ENCODE measurements at places on chromosomes 13 and 19. TPM values are rescaled to one million over a fixed set of nuclear protein-coding genes. Genes with fewer than 3 reads are reported as not detected.

PTPRH gene
- total RNA-seq, result 42.8 TPM

ZSCAN4 gene
- not detected for total RNA-seq

GRCh38 chr19:40692212-40692551 is 1.7 kb upstream of the NUMBL start:
- no peaks in the 10 kb centered on the region for H3K36me3 ChIP-seq
- no peak overlapping the region for H3K4me3 ChIP-seq
- H3K4me1 ChIP-seq, result peaks cover 15% of the 10 kb centered on the region
- no peaks in the 10 kb centered on the region for H3K27me3 ChIP-seq

DNA sequence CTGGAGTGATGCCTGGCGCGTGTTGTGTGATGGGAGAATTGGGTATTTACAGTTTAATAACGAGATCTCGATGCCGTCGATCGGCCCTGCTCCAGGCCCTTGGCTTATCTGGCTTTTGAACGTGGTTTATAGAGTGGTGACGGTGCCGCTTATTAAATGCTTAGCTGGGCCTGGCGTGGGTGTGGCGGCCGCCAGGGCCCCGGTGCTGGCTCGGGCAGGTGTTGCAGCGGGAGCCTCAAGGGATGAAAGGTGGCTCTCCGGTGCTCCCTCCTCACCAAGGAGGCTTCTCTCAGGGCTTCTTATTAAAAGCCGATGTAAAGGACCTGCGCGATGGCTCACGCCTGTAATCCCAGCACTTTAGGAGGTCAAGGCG is 173.8 kb downstream of the KDM4B start:
- no peak overlapping the region for H3K4me3 ChIP-seq
- peak; percentile 73 for DNase-seq
- H3K27ac ChIP-seq, result no peak overlapping the region
- H3K4me1 ChIP-seq, result no peaks in the 10 kb centered on the region

DNA sequence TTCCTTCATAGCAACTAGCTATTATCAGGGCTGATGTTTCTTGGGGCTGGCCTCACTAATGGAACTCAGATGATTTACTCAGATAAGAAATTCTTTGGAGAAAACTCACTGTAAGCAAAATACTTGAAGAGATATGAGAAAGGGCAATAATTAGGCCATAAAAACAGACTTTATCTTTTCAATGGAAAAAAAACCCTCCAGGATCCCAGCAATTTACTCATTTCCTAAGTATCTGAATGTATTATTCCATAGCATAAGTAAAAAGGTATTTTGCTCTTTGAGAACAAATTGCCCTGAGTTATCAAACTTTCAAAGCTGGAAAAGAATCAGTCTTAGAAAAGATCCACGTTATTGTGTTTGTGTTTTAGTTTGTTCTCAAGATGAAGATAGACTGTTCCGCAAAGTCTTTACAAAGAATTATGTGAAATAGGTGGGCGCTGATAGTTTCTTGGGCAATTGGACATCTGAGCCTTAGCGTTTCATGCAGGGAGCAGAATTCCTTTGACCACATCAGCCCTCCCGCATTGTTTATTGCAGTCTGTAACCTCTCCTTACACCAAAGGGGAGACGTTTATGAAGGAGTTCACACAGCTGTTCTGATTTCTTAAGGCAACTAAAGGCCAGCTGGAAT is 29.1 kb upstream of the CSNK1A1L start:
- no peak overlapping the region for H3K27ac ChIP-seq
- DNase-seq, result no peak
- H3K4me3 ChIP-seq, result no peak overlapping the region

- DNase-seq, result no peak
- no peak overlapping the region for H3K27ac ChIP-seq
- no peaks in the 10 kb centered on the region for H3K27me3 ChIP-seq
- no peak overlapping the region for H3K4me3 ChIP-seq
These were observed 159.8 kb downstream of the CYSLTR2 start for GRCh38 chr13:48813518-48813917.

DNA sequence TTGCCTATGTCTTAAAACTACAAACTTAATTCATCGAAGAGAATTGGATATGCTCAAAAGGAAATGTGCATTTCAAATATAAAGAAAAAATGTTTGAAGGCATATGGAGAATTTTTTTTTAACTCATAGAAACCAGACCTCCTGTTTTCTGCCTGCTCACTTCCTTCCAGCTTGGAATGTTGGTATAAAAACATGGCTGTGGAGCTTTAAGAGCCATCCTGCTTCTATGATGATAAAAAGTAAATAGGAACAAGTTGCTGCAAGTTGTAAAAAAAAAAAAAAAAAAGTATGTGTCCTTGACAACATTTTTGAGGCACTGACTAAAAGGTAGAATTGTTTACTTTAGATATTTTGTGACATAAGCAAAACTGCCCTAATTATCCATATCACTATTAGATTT is 1230.7 kb downstream of the PCDH9 start:
- no peak for DNase-seq
- no peak overlapping the region for H3K4me3 ChIP-seq
- H3K27ac ChIP-seq, result no peak overlapping the region
- H3K4me1 ChIP-seq, result no peaks in the 10 kb centered on the region
- no peaks in the 10 kb centered on the region for H3K27me3 ChIP-seq
- no peaks in the 10 kb centered on the region for H3K36me3 ChIP-seq

DNA sequence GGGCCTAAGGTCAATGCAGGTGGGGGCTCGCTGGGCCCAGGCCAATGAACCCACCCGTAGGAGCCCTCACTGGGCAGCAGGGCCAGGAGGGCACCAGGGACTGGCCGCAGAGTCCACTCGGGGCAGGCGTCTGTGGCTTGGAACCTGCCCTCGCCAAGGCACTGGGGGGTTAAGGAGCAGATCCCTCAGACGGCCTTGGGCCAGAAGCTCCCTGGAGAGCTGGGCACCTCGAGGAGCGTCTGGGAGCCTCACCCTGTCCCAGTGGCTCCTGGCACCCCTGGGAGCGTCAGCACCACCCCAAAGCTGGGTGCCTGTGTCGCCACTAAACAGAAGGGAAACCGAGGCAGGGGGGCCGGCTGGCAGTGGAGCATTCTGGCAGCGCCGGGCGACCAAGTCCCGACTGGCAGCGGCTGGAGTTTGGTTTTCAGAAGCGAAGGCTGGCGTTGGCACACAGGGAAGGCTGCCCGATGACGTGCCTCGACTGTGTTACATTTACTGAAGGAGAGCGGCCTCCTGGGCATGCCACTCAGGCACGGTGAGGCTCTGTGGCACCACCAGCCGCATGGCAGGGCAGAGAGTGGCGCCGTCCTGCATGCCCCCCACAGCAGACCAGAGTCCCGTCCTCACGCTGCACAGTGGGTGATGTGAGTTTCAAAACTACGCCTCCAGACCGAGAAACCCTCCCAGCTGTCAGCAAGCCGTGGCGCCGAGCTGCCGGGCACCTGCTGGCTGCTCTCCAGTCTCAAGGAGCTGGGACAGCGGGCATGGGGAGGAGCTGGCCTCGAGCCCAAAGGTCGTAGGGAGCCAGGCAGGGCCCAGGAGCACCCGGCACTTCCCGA is 9.2 kb upstream of the MEX3D start:
- H3K27me3 ChIP-seq, result no peaks in the 10 kb centered on the region
- no peak for DNase-seq
- no peaks in the 10 kb centered on the region for H3K36me3 ChIP-seq
- no peak overlapping the region for H3K27ac ChIP-seq

DNA sequence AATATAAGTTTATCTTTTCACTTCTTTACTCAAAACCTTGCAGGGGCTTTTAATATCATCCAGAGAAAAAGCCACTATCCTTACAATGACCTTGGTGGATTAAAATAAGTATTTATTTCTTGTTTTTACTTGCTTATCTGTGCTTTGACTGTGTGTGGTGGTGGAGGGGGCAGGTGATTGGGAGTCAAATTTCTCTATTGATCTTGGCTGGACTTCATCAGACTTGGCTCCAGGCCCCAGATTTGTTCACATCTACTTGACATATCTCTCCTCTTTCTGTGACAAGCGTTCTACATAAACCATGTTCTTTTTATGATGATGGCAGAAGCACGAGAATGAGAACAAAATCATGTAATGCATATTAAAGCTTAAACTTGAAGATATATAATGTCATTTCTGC is 670.8 kb downstream of the PCDH17 start:
- H3K4me3 ChIP-seq, result no peak overlapping the region
- no peak for DNase-seq
- no peaks in the 10 kb centered on the region for H3K27me3 ChIP-seq

GRCh38 chr19:5103812-5104410 is 135.0 kb downstream of the KDM4B start:
- H3K4me1 ChIP-seq, result peaks cover 17% of the 10 kb centered on the region
- H3K36me3 ChIP-seq, result no peaks in the 10 kb centered on the region
- H3K27me3 ChIP-seq, result no peaks in the 10 kb centered on the region
- peak overlapping the region; percentile 28 for H3K27ac ChIP-seq
- no peak overlapping the region for H3K4me3 ChIP-seq
- no peak for DNase-seq

Measured in adrenal gland (tissue), 19 donors.